ENCODE measurements at places on chromosomes 3 and 15.

DNA sequence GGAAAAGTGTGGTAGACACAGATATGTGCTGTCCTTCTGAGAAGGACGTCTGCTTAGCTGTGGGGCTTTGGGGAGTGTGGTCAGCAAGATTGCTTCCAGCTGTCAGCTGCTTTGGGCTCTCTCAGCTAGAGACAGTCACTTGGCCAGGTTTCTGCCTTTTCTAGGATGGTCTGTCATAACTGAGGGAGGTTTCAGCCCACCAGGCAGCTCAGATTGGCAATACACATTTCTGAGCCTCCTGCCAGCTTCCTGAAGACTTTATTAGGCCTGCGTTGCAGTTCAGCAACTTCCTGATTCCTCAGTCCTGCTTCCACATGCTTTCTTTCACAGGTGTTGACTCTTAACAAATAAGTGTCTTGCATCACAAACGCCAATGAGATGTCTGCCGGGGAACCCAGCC, 286.5 kb downstream of the SQOR start:
- no peak for DNase-seq

- DNase-seq, result no peak
Measured at GRCh38 chr3:154182975-154183374, 61.8 kb downstream of the ARHGEF26 start.

- DNase-seq, result no peak
Measured at GRCh38 chr3:63918321-63918720, 6.1 kb upstream of the SCAANT1 start.

DNA sequence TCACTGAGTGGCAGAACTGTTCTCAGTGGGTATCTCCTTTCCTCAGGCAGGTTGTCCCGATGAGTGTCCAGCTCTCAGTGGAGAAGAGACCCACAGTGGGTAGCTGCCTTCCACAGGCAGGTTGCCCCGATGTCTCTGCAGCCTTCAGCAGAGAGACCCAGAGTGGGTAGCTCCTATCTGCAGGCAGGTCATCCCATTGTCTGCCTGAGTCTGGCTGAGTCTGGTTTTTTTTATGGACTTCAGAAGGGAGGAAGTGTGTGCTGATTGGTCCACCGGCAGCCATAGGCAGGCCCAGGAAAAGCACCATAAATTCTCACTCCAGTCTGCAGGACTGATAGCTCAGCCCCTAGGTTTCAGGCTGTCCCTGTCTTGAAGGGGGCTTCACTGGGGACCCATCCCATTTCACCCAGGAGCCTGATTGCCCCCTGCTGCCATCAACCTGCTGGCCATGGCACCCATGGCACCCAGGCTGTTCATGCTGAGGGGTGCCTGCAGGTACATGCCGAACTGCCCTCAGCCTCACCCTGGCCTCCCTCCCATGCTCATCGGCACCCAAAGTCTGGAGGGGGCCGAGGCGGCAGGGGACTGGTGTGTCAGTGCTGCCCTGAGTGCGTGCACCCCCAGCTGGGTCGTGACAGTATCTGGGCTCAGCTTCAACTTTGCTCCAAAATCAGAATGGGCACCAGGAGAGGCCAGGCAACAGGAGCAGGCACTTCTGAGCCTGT, 3.6 kb upstream of the LIMD1 start:
- no peak for DNase-seq

- DNase-seq, result no peak
Measured at GRCh38 chr3:5217824-5218595, 30.5 kb downstream of the EDEM1 start.

DNA sequence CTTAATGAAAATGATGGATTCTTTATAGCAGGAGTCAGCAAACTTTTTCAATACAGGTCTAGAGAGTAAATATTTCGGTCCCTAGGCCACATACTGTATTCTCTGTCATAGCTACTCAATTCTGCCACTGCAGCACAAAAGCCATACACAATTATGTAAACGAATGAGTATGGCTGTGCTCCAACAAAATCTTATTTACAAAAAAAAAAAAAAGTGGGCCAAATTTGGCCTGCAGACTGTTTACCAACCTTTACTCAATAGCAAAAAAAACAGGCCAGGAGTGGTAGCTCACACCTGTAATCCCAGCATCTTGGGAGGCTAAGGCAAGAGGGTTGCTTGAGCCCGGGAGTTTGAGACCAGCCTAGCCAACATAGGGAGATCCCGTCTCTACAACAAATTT, 41.1 kb downstream of the TTBK2 start:
- DNase-seq, result no peak

DNA sequence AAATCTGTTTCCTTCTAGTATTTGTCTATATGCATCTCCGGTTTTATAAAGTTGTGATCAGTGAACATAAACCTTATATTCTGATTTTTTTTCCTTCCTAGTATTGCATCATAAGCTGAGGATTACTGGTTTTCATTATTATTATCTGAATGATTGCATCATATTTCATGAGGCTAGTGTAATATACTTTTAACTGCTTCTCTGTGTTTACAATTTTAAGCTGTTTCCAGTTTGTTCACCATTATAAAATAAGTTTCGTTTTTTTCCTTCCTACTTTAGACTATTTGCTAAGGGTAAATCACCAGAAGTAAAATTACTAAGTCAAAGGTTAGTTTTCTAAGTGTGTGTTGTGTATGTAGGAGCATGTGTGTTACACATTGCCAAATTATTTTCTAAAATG, 20.2 kb downstream of the SEMA6D start:
- DNase-seq, result no peak

DNA sequence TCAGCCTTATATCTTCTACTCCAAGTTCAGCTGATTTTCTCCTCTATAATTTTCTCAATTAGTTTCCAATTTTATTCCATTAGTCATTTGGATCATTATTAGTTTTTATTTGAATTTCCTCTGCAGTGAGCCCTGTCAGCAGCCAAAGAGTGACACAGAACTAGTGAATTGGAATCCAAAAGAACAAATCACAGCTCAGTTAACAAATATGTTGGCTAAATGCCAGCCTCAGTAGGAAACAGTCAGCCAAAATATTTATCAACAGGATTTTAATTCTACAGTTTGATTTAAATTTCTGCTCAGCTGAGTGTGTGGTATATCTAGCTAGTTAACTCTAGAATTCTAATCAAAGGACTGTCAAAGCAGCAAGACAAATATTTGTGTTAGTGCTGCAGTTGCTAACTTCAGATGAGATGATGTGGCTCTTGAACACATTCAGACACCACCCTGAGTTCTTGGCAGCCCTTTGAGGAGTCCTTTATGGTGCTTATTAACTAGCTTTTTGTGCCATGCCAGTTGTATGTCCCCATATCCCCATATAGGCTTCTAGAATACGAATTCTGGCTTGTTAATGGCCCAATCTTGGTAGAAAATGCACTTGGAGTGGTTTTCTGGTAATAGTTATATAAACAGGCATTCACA, 194.5 kb downstream of the CPNE4 start:
- DNase-seq, result no peak

DNA sequence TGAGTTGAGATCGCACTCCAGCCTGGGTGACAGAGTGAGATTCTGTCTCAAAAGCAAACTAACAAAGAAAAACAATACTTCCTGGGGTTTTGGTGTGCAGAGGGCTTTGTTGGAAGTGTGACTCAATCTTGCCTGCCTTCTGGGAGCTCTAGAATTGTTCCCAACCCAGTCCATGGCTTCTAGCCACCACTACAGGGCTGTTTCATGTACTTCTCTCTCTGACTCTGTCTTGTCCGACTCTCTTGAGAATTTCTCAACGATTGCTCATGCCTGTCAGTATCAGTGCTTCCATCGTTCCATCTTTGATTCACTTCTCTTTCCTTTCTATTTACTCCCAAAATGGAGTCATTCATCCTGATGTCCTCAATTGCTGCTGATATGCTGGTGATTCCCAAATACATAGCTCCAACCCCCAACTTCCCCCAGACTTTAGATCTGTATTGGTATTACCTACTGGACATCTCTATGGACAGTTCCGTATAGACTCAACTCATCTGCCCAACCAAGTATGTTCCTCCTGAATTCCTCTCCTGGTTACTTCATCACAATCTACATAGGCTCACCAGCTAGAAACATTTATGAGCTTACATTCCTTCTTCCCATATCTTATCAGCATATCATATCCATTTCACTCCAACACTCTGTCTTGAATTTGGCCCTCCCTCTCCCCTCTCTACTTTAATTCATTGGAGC, 1.8 kb upstream of the AP2M1 start:
- DNase-seq, result no peak

DNA sequence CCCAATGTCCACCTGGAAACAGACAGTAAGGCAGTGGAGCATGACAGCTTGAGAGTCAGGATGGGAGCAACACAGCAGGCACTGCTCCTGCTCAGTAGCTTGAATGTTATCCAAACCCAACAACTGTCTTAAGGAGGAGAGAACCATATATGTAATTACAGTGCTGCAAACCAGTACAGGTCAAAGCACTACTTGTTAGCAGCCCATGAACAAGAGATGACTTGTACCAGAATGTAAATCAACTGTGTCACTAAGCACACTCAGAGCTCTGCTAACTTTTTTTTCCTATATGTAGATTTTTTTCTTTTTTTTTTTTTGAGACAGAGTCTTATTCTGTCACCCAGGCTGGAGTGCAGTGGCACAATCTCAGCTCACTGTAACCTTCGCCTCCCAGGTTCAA, 87.1 kb downstream of the ANO10 start:
- DNase-seq, result no peak

Measured in memory B cell (primary cell).